ENCODE measurements at places on chromosomes 5 and 9. TPM values are rescaled to one million over a fixed set of nuclear protein-coding genes. Genes with fewer than 3 reads are reported as not detected.

Gene GLDC
- 0.71 TPM for total RNA-seq

Gene ST8SIA4
- total RNA-seq, result 42.6 TPM

Gene HMCN2
- not detected for total RNA-seq

Gene PTPN3
- not detected for total RNA-seq

Gene RBM27
- 29.8 TPM for total RNA-seq

Gene IL4
- total RNA-seq, result not detected

DNA sequence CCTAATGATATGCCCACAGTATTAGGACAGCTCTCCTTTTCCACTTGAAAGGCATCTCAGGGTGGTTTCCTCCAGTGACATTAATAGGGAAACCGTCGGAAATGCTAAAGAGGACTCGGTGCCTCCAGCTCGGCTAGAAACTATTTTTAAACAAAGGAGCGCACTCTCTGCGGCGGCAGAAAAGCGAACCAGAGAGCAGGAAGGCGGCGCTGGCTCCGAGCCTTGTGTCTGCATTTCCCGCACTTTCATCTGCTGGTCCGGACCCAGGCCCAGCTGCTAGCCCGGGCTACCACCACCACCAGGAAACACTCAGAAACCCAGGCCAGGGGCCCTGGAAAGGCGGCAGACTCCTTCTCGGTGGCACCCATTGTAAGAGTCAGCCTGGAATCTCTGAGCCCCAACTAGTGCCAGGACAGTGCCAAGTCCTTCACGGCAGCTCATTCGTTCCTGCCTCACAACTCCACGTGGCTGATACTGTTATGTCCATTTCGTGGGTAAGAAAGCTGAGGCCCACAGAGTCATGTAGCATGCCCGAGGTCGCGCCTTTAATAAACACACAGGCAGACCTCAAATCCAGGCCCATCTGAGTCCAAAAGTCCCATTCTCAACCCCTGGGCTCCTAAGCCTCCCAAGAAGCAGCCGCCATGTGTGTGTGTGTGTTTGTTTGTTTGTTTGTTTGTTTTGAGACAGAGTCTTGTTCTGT lies 73.9 kb downstream of the VAV2 start:
- no peak overlapping the region for H3K4me3 ChIP-seq
- peaks cover 13% of the 10 kb centered on the region for H3K4me1 ChIP-seq

GRCh38 chr9:6845880-6846279 lies 88.1 kb downstream of the KDM4C start:
- no peak overlapping the region for H3K27ac ChIP-seq
- H3K4me3 ChIP-seq, result no peak overlapping the region
- no peaks in the 10 kb centered on the region for H3K4me1 ChIP-seq
- no peaks in the 10 kb centered on the region for H3K27me3 ChIP-seq

GRCh38 chr5:131538177-131538593 lies 96.8 kb downstream of the RAPGEF6 start:
- H3K27ac ChIP-seq, result no peak overlapping the region
- peaks cover 19% of the 10 kb centered on the region for H3K4me1 ChIP-seq
- H3K36me3 ChIP-seq, result peaks cover 13% of the 10 kb centered on the region
- no peak overlapping the region for H3K4me3 ChIP-seq
- DNase-seq, result no peak

DNA sequence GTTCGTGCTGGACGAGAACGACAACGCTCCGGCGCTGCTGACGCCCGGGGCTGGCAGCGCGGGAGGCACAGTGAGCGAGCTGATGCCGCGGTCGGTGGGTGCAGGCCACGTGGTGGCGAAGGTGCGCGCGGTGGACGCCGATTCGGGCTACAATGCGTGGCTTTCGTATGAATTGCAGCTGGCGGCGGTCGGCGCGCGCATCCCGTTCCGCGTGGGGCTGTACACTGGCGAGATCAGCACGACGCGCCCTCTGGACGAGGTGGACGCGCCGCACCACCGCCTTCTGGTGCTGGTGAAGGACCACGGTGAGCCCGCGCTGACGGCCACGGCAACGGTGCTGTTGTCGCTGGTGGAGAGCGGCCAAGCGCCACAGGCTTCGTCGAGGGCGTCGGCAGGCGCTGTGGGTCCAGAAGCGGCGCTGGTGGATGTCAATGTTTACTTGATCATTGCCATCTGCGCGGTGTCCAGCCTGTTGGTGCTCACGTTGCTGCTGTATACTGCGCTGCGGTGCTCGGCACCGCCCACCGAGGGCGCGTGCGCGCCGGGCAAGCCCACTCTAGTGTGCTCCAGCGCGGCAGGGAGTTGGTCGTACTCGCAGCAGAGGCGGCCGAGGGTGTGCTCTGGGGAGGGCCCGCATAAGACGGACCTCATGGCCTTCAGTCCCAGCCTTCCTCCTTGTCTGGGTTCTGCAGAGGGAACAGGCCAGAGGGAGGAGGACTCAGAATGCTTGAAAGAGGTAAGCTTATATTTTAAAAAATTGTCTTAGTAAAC lies 2.2 kb downstream of the PCDHA13 start:
- H3K27me3 ChIP-seq, result no peaks in the 10 kb centered on the region
- DNase-seq, result no peak
- H3K27ac ChIP-seq, result no peak overlapping the region
- no peaks in the 10 kb centered on the region for H3K4me1 ChIP-seq

DNA sequence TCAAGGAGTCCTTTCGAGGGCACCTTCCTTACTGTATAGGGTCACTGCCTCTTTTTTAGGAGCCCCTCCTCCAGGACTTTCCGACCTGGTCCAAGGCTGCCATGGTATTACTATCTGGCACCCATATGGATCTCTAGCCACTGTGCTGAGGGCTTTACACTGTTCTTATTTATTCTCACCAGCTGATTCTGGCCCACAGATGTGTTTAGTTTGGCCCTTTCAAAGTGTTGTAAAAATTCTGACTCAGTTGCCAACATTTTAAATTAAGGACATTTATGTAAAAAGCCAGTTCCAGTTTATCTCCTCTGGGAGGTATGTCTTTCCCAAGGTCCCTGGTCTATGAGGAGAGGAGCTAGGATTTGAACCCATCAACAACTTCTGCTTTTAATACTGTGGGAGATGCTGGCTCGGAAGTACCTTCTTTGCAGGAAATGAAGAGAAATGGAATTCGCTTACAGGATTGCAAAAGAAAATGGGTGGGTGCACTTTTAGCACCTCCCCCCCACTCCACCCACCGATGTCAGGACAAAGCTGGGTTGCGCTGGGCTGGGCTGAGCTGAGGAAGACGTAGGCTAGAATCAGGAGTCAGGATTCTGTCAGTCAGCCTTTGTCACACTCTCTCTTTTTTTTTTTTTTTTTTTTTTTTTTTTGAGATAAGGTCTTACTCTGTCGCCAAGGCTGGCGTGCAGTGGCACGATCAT lies 7.8 kb downstream of the JADE2 start:
- H3K4me1 ChIP-seq, result peaks cover 82% of the 10 kb centered on the region
- H3K36me3 ChIP-seq, result no peaks in the 10 kb centered on the region
- H3K27me3 ChIP-seq, result no peaks in the 10 kb centered on the region
- DNase-seq, result no peak
- no peak overlapping the region for H3K4me3 ChIP-seq

GRCh38 chr5:1111241-1111726 lies 579 bp downstream of the SLC12A7 start:
- H3K4me1 ChIP-seq, result peaks cover 23% of the 10 kb centered on the region
- DNase-seq, result no peak
- no peak overlapping the region for H3K27ac ChIP-seq
- peak overlapping the region; percentile 61 for H3K4me3 ChIP-seq

GRCh38 chr5:168647083-168647482 lies 67.9 kb upstream of the PANK3 start:
- no peak for DNase-seq
- no peaks in the 10 kb centered on the region for H3K36me3 ChIP-seq
- H3K4me3 ChIP-seq, result no peak overlapping the region
- no peak overlapping the region for H3K27ac ChIP-seq
- no peaks in the 10 kb centered on the region for H3K27me3 ChIP-seq
- H3K4me1 ChIP-seq, result no peaks in the 10 kb centered on the region

GRCh38 chr9:86458191-86458855 lies 104.1 kb upstream of the TUT7 start:
- H3K4me1 ChIP-seq, result no peaks in the 10 kb centered on the region
- H3K27me3 ChIP-seq, result no peaks in the 10 kb centered on the region
- H3K4me3 ChIP-seq, result no peak overlapping the region
- H3K27ac ChIP-seq, result no peak overlapping the region
- no peak for DNase-seq
- H3K36me3 ChIP-seq, result no peaks in the 10 kb centered on the region

- H3K4me3 ChIP-seq, result no peak overlapping the region
- H3K27me3 ChIP-seq, result no peaks in the 10 kb centered on the region
- peaks cover 32% of the 10 kb centered on the region for H3K36me3 ChIP-seq
- no peak overlapping the region for H3K27ac ChIP-seq
- no peak for DNase-seq
Observed at GRCh38 chr9:131500939-131501541, 1.7 kb upstream of the POMT1 start.

DNA sequence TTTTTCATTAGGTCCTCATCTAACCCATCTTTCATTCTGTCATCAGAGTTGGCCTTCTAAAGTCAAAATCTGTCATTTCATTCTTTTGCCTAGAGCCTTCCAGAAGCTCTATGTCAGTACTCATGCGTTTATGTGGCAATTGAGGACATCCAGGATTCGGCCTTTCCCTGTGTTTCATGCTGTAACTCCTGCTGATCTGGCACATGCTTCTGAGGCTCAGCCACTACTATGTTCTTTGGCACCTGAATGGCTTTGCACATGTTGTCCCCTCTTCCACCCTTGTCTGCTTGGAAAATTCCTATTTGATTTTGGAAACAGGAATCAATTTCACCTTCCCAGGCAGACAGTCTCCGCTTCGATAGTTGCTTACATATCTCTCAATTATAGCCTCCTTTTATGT lies 84.9 kb downstream of the GDNF start:
- no peak overlapping the region for H3K4me3 ChIP-seq
- no peaks in the 10 kb centered on the region for H3K36me3 ChIP-seq
- H3K4me1 ChIP-seq, result no peaks in the 10 kb centered on the region
- H3K27ac ChIP-seq, result no peak overlapping the region
- no peaks in the 10 kb centered on the region for H3K27me3 ChIP-seq
- no peak for DNase-seq

DNA sequence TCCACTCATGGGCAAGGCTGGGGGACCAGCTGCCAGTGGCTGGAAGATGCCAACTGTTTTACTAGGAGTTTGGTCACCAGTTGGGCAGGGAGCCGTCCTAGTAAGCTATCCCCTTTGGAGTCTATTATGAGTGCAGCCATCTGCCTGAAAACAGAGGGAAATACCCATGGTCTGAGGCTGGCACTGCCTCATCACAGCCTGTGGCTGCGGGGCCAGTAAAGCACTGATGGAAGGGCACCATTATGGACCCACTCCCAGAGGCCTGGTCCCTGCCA lies 187.2 kb upstream of the PANK3 start:
- no peak for DNase-seq
- H3K27ac ChIP-seq, result no peak overlapping the region
- no peaks in the 10 kb centered on the region for H3K36me3 ChIP-seq
- H3K4me3 ChIP-seq, result no peak overlapping the region
- no peaks in the 10 kb centered on the region for H3K27me3 ChIP-seq

GRCh38 chr9:3497401-3497800 lies 28.4 kb downstream of the RFX3 start:
- no peak overlapping the region for H3K4me3 ChIP-seq
- no peaks in the 10 kb centered on the region for H3K36me3 ChIP-seq
- H3K4me1 ChIP-seq, result no peaks in the 10 kb centered on the region
- H3K27me3 ChIP-seq, result no peaks in the 10 kb centered on the region
- H3K27ac ChIP-seq, result no peak overlapping the region
- DNase-seq, result no peak

GRCh38 chr9:81564632-81565031 lies 124.7 kb downstream of the TLE1 start:
- no peak overlapping the region for H3K27ac ChIP-seq
- no peaks in the 10 kb centered on the region for H3K27me3 ChIP-seq
- no peak overlapping the region for H3K4me3 ChIP-seq
- no peaks in the 10 kb centered on the region for H3K36me3 ChIP-seq
- DNase-seq, result no peak

- H3K27ac ChIP-seq, result peak overlapping the region; percentile 25
- H3K4me1 ChIP-seq, result peaks cover 86% of the 10 kb centered on the region
- no peak for DNase-seq
- no peak overlapping the region for H3K4me3 ChIP-seq
- no peaks in the 10 kb centered on the region for H3K27me3 ChIP-seq
Observed at GRCh38 chr5:139639619-139640380, 8.3 kb upstream of the CXXC5 start.

DNA sequence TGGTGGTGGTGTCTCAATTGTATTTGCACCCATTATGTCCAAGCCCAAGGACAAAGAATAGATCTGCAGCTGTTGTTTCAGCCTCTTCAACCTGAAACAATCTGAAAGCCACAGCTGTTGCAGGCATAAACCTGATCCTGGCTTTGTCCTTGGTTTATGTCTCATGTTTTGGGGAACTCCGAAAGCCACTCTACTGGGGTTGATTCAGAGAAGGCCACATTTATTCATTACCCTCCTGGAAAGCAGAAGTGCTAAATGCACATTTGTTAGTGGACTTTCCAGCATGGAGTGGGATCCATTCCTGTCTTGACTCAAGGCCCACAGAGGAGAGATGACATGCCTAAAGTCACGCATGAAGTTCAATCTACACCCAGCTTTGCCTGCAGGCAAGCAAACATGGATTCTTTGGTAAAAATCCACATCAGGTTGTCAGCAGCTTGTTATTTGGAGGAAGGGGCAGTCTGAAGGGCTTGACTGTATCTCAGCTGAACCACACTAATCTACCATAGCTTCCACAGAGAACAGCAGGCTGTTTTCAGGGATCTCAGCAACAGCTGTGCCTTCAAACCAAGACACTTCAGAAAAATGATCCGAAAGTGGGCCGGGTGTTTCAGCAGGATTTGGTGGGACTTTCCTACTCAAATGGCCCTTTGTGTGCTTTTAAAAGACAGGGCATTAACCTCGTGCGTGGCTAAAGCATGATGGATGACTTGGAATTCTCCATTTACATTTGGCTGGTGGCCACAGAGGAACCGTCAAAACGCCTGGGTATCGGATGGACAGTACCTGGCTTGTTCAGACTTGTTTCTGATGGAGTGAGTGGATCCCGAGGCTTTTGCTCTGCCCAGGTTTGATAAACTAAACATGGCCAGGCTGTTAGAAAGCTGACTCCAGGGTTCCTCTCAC lies 36.2 kb upstream of the ADAM19 start:
- H3K4me3 ChIP-seq, result no peak overlapping the region
- peaks cover 41% of the 10 kb centered on the region for H3K4me1 ChIP-seq
- DNase-seq, result no peak

- no peaks in the 10 kb centered on the region for H3K27me3 ChIP-seq
- H3K27ac ChIP-seq, result no peak overlapping the region
- no peaks in the 10 kb centered on the region for H3K4me1 ChIP-seq
- no peaks in the 10 kb centered on the region for H3K36me3 ChIP-seq
- H3K4me3 ChIP-seq, result no peak overlapping the region
- no peak for DNase-seq
Observed at GRCh38 chr9:71384343-71384742, 262.9 kb upstream of the TRPM3 start.

- no peak for DNase-seq
- H3K36me3 ChIP-seq, result no peaks in the 10 kb centered on the region
- H3K4me3 ChIP-seq, result no peak overlapping the region
- H3K27ac ChIP-seq, result no peak overlapping the region
Observed at GRCh38 chr9:114621561-114621960, 10.5 kb downstream of the TMEM268 start.

- H3K4me3 ChIP-seq, result no peak overlapping the region
- H3K27me3 ChIP-seq, result no peaks in the 10 kb centered on the region
- H3K4me1 ChIP-seq, result no peaks in the 10 kb centered on the region
- no peak for DNase-seq
- H3K36me3 ChIP-seq, result no peaks in the 10 kb centered on the region
Observed at GRCh38 chr5:147565524-147565923, 55.7 kb upstream of the DPYSL3 start.
